Endodermal cell (in vitro differentiated cells): ENCODE measurements at places on chromosomes 1 and 21. TPM values are rescaled to one million over a fixed set of nuclear protein-coding genes. Genes with fewer than 3 reads are reported as not detected.

DNA sequence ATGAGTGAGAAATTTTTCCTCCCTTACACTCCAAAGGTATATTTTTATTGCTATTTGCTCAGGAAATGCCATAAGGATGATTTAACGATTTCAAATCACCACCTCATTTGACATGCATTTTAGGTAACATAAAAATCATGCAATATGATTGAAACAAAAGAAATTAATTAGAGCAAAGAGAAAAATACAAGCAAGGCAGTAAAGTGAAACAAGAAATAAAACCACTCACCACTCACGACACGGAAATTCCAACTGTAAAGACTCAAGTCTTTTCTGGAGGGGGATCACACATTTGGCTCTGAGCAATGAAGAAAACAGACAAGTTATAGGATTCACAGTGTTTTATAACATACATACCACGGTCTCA is 86.8 kb upstream of the ARHGAP29 start:
- no peak for DNase-seq

- no peak for DNase-seq
Measured at GRCh38 chr1:210364479-210364878, 35.8 kb downstream of the HHAT start.

DNA sequence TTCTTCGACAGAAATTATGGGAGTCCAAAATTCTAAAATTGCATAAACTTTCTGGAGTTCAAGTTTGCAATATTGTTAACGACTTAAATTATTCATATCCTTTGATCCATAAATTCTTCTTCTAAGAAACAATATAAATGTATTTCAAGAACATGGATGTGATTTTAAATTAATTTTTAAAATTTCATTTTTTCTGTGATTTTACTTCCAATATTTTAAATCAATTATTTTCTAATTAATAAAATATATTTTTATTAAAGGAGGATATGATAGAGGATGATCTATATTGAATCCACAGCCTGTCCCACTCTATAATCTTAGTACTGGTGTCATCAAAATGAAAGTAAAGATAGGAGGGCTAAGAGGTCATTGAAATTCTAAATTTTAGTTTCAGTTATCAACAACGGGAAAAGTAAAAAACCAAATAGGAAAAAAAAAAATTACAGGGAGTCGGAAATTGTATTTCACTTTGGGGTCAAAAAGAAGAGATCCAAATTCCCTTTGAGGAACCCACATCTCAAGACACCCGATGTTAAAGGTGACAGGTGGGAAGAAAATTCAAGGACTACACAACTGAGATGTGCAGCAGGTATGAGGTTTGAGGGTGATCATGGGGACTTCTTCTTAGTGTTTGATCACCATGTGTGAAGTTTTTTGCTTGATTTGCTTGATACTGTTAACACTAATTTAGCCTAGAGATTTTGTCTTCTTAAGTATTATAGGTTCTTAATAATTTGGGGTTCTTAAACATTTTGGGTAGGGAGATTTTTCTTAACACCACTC is 154.8 kb upstream of the RGS18 start:
- no peak for DNase-seq

DNA sequence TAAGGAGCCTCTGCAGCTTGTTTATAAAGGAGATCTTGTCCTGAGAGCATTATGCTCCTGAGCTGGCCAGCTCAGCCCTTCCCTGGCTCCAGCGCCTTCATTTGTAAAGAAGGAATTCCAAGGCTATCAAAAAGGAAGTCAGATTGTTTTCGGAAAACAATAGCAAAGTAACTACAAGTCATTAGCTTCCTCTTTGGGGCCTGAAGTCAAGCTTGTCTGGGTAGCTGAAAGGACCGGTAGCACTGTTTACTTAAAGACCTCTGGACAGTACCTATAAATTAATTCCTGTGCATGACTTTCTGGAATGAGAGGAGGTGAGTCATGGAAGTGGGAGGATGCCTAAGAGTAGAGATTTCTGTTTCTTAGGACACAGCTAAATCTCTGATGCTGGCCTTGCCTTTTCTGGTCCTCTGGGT is 20.7 kb upstream of the GJA5 start:
- DNase-seq, result peak; percentile 57

- no peak for DNase-seq
Measured at GRCh38 chr1:113429461-113430153, 39.3 kb downstream of the MAGI3 start.

- no peak for DNase-seq
Measured at GRCh38 chr1:160466961-160467360, 56.1 kb downstream of the SLAMF6 start.

DNA sequence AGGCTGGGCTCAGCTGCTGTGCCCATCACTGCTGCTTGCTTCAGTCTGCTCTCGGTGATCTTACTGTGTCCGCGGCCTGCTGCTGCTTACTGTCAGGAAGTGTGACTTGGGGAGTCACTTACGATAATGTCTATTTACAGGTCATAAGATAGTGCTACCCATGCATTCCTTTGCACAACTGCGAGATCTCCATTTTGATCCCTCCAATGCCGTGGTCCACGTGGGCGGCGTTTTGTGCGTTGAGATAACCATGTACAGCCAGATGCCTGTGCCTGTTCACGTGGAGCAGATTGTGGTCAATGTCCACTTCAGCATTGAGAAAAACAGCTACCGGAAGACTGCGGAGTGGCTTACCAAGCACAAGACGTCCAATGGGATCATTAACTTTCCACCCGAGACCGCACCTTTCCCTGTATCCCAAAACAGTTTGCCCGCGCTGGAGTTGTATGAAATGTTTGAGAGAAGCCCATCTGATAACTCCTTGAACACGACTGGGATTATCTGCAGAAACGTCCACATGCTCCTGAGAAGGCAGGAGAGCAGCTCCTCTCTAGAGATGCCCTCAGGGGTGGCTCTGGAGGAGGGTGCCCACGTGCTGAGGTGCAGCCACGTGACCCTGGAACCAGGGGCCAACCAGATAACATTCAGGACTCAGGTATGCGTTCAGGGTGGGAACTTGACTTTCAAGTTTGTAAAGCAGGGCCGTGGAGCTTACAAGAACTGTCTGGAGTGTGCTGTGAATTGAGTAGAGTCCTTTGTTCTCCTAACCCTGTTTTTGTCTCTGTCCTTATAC is 24.4 kb upstream of the PWP2 start:
- DNase-seq, result no peak

- no peak for DNase-seq
Measured at GRCh38 chr1:169949139-169949538, 55.4 kb upstream of the SCYL3 start.

- no peak for DNase-seq
Measured at GRCh38 chr1:219413536-219413935, 199.4 kb downstream of the ZC3H11B start.

GRCh38 chr1:100631015-100631551 is 88.5 kb upstream of the VCAM1 start:
- DNase-seq, result no peak

- DNase-seq, result no peak
Measured at GRCh38 chr1:235917267-235917811, 50.6 kb upstream of the LYST start.

DNA sequence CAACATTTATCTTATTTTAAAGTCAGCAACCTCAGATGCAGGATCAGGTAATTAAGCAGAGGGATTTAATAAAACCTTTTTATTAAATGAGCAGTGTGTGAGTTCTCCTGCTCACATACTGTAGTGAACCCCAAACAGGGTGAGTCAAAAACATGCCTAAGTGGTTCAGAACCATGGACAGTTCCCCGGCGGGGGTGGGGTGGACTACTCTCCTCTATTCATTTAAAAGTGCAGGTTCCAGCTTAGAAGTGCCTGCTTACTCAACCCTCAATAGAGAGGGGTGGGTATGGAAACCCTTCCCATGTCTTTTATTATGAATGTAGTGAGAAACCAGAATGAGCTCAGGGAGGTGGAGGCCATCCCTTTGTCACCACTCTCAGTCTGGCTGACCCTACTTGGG is 397.9 kb downstream of the HHAT start:
- DNase-seq, result peak; percentile 90

GRCh38 chr1:235336903-235337302 is 8.5 kb downstream of the GGPS1 start:
- DNase-seq, result no peak

DNA sequence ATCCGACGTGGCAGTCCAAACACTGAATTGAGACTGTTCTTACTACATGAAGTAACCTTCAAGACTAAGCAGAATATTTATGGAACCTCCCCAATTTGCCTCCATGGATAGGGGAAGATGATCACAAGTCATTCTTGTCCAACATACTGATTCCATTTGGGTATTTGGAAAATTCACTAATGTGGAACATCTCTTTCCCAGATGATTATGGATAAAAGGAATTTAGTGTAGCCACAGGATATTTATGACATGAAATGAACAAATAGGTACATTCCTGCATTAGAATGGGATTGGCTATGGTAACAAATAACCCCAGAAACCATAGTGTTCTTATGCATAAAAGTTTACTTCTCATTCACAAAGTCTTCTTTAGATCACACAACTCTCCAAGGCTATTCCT is 40.2 kb upstream of the SGIP1 start:
- no peak for DNase-seq

GRCh38 chr1:24992124-24992760 is 62.2 kb upstream of the RUNX3 start:
- DNase-seq, result no peak

DNA sequence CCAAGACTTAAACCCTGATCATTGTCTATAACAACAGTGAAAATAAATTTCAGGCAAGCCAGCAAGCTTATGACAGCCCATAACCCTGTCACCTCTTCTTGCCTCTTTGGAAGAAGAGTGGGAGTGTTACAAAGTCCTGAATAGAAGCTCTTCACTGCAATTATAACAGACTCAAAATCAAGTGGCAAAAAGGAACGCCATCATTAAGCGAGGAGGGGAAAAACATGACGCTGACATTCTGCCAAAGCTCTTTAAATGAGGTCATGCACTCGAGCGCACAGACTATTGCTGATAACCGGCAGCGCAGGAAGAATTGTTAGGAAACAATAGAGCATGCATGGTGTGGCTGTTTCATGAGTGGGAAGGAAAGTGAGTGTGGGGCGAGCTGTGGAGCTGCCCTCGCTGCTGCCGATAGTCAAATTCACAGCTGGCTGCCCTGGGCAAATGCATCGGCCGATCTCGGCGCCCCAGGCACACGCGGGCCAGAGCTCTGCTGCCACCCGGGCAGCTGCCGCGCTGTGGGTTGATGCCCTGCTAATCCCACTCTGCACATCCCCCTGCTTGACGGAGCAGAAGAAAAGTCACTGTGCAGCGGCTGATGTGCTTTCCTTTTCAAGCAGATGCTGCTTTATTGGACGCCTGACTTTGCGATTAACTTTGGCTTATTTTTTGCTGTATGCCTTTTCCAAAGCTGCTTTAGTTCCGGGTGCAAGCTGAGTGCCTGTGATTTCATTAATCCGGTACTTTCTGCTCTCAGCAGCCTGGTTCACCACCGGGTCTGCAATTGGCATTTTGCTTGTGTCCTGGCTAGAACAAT is 102.4 kb upstream of the ST6GALNAC5 start:
- DNase-seq, result no peak

- no peak for DNase-seq
Measured at GRCh38 chr21:44614161-44614631, 2.3 kb downstream of the KRTAP10-8 start.

GRCh38 chr21:38903690-38904139 is 98.0 kb downstream of the ETS2 start:
- no peak for DNase-seq

DNA sequence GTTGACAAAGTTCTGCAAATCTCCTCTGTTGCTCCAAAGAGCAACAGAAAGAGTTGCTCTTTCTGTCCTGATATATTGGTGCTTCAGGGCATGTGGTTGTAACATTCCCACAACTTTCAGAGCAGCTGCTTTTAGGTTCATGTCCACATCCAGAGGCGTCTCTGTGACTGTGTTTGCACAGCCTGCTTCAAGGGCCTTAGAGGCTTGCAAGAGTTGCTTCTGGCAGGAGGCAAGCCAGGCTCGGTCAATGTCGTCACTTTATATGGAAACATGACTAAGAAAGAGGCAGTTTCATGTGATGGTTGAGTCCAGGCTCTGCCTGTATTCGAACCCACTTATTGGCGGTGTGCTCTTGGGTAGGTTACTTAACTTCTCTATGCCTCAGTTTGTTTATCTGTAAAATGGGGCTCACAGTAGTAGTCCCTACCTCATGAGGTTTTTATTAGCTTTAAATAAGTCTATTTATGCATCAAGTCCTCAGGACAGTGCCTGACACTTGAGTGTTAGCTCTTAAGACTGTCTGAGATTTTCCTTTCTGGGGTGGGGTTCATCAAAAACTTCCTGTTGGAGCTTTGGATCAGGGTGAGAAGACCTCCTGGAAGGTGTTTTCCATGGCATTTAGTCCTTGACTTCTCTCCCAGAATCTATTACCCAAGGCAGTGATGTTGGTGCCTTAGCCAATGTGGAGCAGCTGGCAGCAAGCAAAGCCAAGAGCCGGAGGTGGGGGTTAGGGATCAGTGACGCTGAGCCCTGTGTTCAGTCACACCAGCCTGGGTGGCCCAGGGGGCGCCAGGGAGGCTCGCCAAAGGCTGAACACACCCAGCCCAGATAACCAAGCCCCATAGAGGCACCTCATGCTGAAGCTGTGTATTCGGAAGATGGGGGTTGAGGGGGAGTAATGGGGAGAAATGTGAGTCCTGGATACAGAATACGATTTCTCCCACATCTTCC is 18.9 kb downstream of the LHX4 start:
- DNase-seq, result peak; percentile 90

- peak; percentile 77 for DNase-seq
Measured at GRCh38 chr1:202069662-202070061, 53.1 kb upstream of the GPR37L1 start.

- no peak for DNase-seq
Measured at GRCh38 chr1:12053752-12054548, 9.2 kb upstream of the TNFRSF8 start.

DNA sequence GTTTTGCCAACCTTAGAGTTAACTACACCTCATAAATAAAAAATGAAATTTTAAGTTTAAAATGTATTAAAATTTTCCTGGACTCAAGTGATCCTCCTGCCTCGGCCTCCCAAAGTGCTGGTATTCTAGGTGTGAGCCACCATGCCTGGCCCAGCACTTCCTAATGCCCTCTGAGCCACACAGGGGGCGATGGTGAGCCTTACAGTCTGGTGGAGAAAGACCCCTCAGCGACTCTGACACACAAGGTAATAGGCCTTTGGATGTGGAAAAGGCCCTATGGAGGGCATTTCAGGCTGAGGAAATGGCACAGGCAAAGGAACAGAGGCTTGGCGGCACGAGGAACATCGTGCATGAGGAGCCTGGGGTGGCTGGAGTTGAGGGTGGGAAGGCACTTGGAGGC is 6.7 kb downstream of the CITED4 start:
- peak; percentile 77 for DNase-seq

- peak; percentile 46 for DNase-seq
Measured at GRCh38 chr1:45325851-45326506, 716 bp upstream of the HPDL start.

GRCh38 chr1:2428490-2428889 is 16.1 kb upstream of the PEX10 start:
- no peak for DNase-seq

- no peak for DNase-seq
Measured at GRCh38 chr1:166692346-166692745, 146.9 kb upstream of the POGK start.

AADACL3 gene
- total RNA-seq, result 0.24 and 0.43 TPM in 2 replicates

PRAMEF12 gene
- not detected in 2 replicates for total RNA-seq

BARHL2 gene
- 0.23 TPM in 1 of 3 replicates, not detected in the others for total RNA-seq

CGN gene
- total RNA-seq, result 39.9 and 41.5 TPM in 2 replicates
